ENCODE measurements at places on chromosomes 5 and 9. TPM values are rescaled to one million over a fixed set of nuclear protein-coding genes. Genes with fewer than 3 reads are reported as not detected.
A peak's percentile ranks its signal among the peaks of the same experiment; 100 is the strongest.

Gene PDE8B
- 4.4 TPM for polyA plus RNA-seq

Gene GMCL2
- polyA plus RNA-seq = not detected

Gene IFT74
- polyA plus RNA-seq = 41.9 TPM

Gene NEUROG1
- not detected for polyA plus RNA-seq

Gene CCNI2
- 2.6 TPM for polyA plus RNA-seq

Gene TCERG1
- 100 TPM for polyA plus RNA-seq

Gene BHMT
- 385 TPM for polyA plus RNA-seq

GRCh38 chr9:4508907-4509589 lies 18.8 kb downstream of the SLC1A1 start:
- no peak for DNase-seq

- no peak for DNase-seq
These were observed 141.9 kb upstream of the IER5L start for GRCh38 chr9:129319938-129320481.

DNA sequence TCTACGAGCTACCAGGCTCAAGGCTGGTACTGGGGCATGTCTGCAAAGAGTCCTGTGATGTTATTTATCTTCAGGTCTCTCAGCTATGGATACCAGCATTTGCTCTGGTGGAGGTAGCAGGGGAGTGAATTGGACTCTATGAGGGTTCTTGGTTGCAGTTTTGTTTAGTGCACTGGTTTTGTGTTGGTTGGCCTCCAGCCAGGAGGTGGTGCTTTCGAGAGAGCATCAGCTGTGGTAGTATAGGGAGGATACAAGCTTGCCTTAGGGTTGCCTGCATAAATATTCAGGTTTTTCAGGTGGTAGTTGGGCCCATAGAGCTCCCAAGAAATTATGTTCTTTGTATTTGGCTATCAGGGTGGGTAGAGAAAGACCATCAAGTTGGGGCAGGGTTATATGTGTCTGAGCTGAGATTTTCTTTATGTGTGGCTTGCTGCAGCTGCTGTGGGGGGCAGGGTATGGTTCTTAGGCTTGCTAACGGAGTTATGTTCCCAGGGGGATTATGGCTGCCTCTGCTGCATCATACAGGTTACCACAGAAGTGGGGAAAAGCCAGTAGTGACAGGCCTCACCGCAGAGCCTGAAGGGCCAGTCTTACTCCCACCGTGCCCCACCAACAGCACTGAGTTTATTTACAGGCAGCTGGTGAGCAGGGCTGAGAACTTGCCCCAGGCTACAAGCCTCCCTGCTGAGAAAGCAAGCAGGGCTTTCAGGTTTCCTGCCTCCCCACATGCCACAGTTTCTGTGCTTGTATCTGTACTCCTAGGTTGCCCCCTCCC lies 9.7 kb upstream of the RIOK2 start:
- no peak for DNase-seq

- no peak for DNase-seq
These were observed 24.4 kb downstream of the SH3TC2 start for GRCh38 chr5:149038336-149039080.

DNA sequence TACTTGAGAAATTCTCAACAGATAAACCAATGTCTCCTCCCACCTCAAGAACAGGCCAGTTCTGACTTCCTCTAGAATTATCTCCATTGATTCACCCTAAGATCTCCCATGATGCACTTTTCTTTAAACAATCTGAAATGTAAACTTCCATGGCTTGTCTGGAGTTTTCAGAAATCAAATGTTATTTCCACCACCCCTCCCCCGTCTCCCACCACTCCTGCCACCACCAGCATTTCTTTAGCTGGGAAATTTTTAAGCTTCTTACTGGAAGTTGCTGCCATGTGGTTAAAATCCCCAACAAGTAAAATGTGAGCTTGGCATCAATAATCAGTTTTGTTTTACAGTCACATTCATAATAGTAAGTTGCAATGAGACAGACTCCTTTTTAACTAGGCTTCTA lies 32.8 kb upstream of the BASP1 start:
- no peak for DNase-seq

DNA sequence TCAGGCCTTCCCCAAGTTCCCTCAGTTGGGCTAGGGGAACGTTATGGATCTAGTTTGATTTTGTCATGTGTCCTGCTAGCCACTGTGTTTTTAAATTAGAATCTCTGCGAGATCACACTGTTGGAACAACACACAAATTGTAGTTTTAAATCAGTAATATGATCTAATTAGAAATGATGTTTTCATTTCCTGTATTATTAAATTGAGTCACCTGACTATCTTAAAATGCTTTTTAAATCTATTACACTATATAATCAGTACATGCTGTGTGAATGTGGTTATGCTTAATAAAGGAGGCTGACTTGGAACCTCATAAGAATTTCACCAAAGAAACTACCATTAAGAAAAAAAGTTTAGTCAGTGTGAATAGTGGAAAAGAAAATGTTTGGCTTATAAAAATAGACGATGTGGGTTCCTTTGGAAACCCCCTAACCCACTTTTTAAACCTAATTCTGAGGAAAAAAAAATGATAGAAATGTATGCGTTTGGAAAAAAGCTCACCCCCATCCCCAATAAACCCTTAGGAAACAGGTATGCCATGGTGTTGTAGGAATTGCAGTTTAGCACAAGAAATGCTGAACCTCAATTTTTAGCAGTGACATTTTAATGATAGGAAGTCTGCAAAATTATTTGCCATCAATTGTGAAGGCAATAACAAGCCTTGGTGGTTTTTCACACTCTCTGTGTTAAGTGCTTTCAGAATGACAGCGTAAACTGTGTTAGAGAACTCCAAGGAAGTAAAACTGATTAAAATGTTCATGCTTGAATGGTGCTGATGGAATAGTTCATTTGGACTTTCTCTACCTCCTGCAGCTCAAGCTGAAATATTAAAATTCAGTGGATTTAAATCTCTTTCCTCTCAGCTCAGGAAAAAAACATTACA lies 59.0 kb downstream of the TLE4 start:
- DNase-seq = no peak

- DNase-seq = peak; percentile 50
These were observed 221.6 kb downstream of the NR2F1-AS1 start for GRCh38 chr5:93359296-93359959.

DNA sequence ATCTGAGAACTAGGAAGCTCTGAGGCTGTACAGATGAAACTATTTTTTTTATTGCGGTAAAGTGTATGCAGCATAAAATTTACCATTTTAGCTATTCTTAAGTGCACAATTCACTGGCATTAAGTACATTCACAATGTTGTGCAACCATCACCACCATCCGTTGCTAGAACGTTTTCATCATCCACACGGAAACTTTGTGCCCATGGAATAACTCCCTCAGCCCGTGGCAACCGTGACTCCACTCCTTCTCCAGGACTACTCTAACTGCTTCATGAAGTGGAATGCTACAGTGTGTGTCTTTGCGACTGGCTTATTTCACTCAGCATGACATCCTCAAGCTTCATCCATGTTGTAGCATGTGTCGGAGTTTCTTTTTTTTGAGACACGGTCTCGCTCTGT lies 57.1 kb downstream of the COL23A1 start:
- no peak for DNase-seq

GRCh38 chr5:72908664-72909063 lies 47.2 kb upstream of the FCHO2 start:
- DNase-seq = no peak

DNA sequence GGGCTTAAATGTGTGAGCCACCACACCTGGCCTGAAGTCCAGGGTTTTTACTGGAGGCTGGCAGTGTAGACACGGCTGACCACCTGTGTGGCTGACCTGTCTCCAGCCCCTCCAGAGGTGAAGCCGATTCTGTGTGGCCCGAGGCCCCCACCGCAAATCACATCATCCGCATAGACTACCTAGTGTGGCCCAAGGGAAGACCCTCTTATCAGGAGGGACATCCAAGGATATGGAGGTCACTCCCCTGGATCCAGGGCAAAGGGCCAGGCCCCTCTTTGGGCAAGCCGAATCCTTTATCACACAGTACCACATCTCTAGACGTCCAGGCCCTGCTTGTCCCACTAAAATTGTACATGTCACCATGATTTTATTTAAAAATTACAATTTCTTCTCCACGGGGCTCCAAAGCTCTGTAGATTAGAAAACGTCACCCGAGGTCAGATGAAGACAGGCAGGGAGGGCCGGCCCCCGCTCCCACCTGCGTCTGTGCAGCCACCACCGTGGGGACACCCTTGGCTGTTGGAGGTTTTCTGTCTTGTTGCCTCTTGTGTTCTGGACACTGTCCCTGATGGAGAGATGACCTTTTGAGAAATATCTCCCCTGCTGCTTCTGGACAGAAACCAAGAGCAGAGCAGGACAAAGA lies 20.1 kb downstream of the LAMC3 start:
- DNase-seq = no peak
